ENCODE measurements at places on chromosomes 2 and 18.

- DNase-seq = no peak
These were observed 83.8 kb downstream of the TMEM247 start for GRCh38 chr2:46563186-46563585.

GRCh38 chr2:71816815-71817214 is 330.8 kb downstream of the CYP26B1 start:
- DNase-seq = no peak

- peak; percentile 7 for DNase-seq
These were observed 86.7 kb downstream of the TTC27 start for GRCh38 chr2:32714521-32714920.

DNA sequence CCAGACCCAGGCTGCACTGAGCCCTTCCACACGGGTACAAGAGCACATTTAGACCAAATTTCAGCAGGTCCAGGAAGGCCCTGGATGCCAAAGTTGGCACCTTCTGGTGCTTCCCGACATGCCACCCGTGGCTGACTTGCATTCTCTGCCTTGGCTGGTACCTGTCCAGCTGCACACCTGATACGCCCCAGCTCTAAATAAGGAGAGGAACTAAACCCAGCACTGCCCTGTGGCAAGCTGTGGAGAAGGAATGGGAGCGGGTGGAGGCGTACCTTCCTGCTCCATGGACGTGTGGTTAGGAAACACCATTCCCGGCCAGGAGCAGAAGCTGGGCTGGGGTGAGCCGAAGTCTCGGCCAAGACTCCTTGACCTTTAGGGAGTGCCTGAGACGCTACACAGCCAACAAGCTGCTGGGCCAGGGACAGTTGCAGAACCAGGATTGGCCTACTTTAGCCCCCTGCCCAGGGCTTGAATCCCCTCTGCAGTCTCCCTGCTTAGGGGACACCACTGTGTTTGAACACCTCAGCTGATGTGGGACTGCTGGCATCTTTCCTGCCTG is 86.5 kb upstream of the TAF1B start:
- no peak for DNase-seq

- peak; percentile 6 for DNase-seq
These were observed 649 bp downstream of the FECH start for GRCh38 chr18:57585855-57586250.

GRCh38 chr2:171515672-171516298 is 6.5 kb upstream of the CYBRD1 start:
- peak; percentile 81 for DNase-seq

DNA sequence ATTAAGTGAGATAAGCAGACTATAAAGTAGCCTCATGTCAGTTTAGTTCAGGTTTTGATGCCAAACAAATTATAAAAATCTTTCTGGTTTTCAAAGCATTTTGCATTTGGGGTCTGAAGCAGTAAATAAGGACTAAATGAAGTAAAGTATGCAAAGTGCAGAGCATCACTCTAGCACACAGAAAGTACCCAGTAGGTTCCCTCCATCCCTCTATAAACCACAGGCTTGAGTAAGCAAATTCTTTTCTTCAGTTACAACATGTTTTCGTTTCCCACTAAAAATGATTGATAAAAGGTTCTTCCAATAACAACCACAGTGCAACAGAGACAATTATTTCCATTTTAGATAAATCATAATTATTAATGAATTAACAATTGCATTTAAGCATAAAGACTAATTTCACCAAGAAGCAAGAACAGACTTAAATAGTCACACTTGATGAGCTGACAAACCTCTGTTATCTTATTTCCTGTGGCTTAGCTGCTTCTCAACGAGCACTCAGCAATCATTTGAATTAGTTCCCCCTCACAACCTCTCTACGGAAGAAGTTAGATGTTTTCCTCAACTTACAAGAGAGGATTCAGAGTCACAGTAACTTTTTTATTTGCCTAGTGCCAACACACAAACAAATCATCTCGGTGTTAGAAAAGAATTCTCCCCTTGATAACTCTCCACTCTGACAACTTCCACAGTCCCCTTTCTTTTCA is 249.8 kb downstream of the NBAS start:
- no peak for DNase-seq

DNA sequence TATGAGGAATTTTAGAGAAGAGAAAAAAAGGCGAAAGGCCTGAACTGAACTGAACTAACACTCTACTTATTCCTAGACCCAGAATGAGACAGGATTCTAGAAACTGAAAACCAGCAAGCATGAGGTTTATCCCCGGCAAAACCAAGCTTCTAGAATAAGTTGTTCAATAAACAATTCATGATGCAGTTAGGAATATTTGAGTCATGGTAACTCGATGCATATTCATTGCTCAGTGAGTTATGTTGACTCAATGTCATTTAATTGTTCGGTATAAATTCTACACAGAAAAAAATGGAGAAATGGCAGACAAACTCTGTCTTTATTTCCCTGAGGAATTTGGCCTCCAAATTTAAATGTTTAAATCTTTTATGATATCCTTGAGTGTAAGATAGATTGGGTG is 321.5 kb downstream of the SATB2 start:
- no peak for DNase-seq

GRCh38 chr2:30472326-30472725 is 25.3 kb downstream of the LCLAT1 start:
- no peak for DNase-seq

- DNase-seq = no peak
These were observed 170.1 kb upstream of the KYNU start for GRCh38 chr2:142707318-142707717.

GRCh38 chr2:191703079-191703725 is 25.3 kb downstream of the NABP1 start:
- DNase-seq = no peak

DNA sequence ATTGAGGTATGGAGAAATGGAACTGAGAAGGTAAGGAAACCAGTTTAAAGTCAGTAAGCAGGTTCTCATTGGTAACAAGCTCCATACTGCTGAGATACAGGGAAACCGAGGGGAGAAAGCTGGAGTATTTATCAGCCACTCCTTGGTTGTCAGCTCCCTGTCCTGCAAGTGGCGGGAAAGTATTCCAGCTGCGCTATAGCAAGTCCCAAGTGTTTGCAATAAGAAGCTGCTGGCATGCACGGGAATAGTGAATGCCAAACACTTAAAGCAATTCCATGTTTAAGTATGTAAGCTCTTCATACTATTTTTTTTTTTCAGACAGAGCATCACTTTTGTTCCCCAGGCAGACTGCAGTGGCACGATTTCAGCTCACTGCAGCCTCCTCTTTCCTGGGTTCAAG is 1601.1 kb downstream of the SUCLG1 start:
- peak; percentile 75 for DNase-seq

GRCh38 chr2:16030206-16031057 is 90.1 kb downstream of the MYCN start:
- DNase-seq = no peak

DNA sequence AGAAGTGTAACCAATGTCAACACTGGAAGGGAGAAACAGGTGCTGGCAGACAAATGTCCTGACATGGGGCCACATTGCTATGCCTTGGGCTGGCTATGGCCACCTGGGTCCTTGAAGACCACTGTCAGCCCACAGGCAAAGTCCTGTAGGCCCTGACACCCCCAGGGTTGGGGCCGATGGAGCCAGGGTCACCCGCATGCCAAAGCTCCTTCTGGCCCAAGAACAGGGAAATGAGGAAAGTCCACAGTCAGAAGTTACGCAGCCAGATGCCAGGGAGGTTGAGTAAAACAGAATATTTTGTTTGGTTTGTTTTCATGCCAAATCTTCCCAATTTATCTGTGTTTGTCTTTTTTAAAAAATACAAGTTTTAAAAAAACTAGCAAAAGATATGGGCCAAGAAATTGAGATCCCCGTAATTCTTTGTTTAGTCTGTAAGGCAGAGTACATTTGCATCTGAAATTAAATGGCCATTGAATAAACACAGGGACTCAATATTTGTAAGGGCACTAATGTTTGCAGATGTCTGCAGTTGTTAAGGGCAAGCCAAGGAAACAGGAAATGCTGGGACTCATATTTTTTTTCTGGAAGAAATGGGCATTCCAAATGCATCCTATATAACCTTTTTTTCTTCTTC is 186.4 kb downstream of the FAM210A start:
- DNase-seq = no peak

- peak; percentile 42 for DNase-seq
These were observed 48.6 kb downstream of the RPIA start for GRCh38 chr2:88739985-88740600.

DNA sequence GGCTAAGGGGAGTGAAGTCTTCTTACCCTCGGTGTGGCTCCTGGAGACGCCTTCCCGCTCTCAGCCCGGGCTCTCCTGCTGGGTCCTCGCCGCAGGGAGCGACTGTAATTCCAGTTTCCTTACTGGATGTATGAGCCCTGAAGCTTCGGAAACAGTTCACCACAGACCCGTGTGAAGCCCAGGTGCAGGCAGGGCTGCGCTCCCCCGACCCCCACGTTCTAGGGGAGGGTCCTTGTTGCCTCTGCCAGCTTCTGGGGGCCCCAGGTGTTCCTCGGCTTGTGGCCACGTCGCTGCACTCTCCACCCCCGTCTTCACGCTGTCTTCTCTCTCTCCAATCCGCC is 5.1 kb upstream of the ASB1 start:
- DNase-seq = no peak

DNA sequence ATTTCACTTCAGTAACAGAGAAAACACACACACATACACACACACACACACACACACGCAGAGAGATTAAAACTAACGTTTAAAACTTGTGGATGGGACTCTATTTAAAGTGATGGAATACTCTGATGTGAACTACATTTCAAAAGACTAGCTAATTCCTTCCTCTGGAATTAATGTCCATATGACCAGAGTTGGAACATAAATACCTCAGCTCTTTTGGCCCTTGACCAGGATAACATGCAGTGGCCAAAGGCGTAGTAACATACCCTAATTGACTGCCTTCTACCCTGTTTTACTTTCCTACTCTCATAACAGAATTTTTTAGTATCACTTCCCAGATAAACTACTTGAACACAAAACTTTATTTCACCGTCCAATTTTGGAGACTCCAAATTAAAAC is 671.3 kb upstream of the CHAC2 start:
- no peak for DNase-seq

DNA sequence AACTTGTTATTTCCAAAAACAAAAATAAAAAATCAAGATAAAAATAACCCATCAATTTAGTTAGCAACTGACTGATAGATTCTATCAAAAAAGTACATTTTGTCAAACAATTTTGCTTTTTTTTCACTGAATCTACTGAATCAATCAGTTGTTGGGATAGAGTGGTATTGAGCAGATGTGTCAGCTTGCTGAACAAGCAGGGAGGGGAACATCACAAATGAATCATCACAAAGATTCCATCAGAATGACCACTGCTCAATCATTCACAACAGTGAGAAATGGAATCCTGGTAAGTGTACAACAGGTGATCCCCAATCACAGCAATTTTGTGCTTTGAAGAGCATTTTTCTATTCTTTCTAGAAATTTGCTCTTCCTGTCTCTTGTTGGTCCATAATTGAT is 12.3 kb upstream of the SLC14A2 start:
- DNase-seq = no peak

DNA sequence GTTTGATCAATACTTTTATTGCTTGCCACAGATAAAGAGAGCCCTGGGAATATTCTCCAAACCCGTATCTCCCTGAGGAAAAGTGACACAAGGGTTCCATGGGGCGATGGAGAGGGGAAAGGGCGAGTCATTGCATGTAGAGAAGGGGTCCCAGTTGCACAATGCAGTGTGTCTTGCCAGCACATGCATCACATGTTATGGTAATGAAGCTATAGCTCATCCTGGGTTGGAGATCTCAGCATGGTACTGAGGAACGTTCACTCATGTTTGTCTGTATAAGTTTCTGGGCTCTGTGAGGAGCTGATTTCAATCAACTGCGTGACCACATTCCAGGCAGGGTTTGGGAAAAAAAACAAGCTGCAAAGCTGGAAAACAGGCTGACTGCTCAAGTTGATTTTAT is 220.7 kb upstream of the MC4R start:
- no peak for DNase-seq

DNA sequence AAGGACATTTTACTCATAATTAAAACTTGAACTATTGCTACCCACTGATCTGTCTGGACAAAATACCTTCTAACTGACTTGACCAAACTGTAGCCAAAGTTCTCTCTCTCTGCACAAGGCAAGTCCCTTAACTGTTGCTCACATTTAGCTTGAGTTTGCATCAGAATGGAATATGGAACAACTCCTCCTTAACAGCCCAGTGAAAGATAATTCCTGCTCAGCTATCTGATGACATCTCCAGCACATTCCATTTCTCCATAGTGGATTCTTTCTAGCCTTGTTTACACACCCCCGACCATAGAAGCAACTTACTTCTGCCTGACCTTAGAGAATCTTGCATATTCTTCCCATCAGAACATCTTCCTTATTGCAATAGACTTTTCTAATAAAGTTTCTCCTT is 317.2 kb upstream of the CDH2 start:
- no peak for DNase-seq

DNA sequence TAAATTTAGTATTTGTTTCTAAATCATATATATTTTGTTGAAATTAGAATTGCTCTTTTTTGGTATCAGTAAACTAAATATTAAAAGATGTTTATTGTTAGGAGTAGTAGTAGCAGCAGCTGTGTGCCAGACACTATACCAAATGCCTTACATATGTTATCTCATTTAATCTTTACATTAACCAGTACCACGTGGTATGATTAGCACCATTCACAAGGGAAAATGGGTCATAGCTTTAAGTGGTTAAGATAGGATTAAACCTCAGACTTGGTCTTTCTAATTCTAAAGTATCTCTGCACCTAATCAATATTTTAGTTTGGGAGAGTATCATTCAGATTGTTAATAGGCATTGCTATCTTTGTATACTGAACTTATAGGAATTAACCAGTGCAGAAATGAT is 29.0 kb downstream of the PSMD14 start:
- DNase-seq = no peak

- peak; percentile 56 for DNase-seq
These were observed 782 bp downstream of the FAM228B start for GRCh38 chr2:24123922-24124580.

DNA sequence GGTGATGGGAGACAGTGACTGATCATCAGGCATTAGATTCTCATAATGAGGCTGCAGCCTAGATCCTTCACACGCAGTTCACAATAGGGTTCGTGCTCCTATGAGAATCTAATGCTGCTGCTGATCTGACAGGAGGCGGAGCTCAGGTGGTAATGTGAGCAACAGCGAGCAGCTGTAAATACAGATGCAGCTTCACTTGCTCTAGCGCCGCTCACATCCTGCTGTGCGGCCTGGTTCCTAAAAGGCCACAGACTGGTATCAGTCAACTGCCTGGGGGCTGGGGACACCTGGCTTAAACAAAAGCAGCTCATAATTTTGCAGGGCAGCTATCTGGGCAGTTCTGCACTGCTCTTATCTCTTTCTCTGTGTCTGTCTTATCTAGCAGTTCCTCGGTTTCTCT is 20.4 kb upstream of the CD226 start:
- DNase-seq = no peak
